ENCODE measurements at places on chromosomes 1 and 21.

- no peak for DNase-seq
Measured at GRCh38 chr1:14988636-14989035, 164.9 kb upstream of the TMEM51 start.

DNA sequence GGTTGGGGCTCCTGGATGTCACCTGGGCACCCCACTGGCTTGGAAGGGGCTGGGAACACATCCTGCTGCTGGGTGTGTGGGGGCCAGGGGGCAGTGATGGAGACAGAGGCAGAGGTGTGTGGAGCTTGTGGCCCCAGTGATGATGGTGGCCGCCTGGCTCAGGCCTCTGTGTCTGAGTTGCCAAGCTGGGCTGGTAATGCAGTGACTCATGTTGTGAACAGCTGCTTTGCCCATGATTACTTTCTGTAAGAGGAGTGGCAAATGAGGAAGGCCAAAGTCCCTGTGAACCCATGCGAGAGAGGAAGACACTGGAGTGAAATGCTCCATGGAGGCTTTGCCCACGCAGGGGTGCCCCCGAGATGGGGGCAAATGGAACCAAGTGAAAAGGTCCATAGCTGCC lies 86.8 kb downstream of the KCNJ6 start:
- DNase-seq, result no peak

DNA sequence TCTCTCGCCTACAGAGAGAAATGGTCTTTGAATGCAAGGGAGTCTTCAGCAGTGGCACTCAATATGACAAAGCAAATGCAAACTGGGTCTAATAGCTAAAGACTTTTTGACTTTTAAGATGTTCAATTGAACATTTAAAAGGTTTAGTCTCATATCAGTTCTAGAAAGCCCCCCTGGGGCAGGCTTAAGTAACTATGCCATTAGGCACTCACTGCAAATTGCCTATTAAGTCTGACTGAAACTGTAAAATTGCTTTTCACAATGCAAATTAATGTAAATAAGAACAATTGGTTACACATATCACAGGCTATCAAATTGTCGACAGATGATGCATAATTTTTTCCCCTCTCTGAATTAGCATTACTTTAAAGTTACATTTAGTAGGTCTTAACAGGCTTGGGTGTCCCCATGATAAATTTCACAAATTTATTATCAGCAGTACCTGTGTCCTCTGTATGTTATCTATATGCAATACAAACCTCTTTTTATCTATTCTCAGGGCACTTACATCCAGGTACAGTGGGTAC lies 329.1 kb downstream of the LRRIQ3 start:
- no peak for DNase-seq

DNA sequence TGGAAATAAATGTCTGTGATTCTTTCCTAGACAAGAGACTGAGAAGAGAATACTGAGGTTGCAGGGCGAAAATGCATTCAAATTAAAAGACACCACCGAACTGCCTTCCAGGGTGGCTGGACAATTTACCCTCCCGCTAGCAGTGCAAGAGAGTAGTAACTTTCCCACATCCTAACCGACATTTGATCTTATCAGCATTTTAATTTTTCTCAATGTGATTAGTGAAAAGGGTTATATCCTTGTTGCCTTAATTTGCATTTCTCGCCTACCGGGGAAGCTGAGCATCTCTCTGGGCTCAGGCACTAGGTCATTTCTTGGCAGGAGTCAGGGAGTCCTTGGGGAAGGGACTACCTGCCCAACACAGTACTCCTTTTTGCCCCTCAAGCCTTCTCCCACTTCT lies 2.8 kb downstream of the TNFRSF8 start:
- DNase-seq, result no peak

DNA sequence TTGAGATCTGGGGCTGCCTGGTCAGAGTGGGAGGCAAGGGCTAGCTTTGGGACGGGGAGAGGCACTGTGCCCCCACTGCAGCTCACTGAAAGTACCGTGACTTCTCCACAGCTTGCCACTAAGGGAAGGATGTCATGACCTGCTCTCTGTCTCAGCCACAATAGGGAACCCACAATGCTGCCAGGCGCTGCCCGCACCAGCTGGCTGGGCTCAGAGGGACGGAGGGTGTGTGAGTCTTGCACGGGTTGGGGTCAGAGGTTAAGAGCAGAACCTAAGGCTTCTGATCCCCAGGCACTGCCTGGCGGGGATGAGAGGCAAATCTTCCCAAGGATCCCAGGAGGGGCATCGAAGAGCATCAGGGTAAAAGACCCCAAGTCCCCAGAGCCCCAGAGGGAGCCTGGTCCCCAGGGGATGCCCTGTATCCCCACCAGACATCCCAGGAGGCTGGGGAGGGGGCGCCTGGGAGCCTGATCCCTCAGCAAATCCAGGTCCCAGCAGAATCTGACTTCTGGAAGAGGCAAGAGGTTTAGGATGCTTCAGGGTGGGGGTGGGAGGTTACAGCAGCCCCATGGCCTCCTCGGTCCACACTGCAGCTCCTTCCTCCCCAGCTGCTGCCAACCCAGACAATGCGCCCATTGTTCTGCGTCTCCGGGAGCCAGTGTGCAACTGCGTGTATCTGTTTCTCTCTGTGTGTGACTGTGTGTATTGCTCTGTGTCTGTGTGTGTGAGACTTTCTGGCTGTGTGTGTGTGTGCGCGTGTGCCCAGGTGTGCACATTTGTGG lies 2.0 kb upstream of the MARCKSL1 start:
- no peak for DNase-seq

DNA sequence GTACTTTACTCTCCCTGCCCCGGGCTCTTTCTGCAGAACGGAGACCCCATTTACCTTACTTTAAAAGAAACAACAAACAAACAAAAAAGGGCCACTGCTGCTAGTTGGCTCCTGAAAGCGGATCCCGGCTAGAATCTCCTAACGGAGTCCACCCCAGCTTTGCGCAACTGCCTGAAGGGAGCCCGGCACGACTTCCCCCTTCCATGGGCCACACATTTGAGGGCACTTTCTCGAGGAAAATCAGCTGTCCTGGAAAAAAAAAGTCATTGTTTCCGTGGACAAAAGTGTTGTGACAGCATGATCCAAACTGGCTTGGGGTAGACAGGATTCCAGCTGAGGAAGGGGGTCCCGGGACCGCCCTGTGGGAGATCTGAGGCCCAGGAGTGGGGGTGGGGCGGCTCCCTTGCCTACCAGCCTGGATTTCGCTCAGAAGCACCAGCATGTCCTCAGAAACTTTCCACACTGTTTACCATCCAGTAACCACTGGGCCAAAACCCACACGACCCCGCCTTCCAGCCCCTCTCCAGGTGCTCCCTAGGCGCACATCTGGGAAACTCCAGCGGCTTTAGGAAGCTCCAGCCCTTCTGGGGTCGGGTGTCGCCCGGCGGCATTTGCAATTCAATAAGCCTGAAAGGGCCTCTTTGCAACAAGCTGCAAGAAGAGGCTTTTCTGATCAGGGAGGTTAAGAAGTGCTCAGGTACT lies 4.8 kb downstream of the RIPK4 start:
- DNase-seq, result no peak

GRCh38 chr1:203127666-203128430 lies at the start of gene ADORA1:
Gene ADORA1 (plus strand): TSS chr1:203127726. CDS start chr1:203128842, 1,116 bp downstream.
- no peak for DNase-seq

- DNase-seq, result no peak
Measured at GRCh38 chr1:45488666-45489377, 2.1 kb downstream of the TESK2 start.

DNA sequence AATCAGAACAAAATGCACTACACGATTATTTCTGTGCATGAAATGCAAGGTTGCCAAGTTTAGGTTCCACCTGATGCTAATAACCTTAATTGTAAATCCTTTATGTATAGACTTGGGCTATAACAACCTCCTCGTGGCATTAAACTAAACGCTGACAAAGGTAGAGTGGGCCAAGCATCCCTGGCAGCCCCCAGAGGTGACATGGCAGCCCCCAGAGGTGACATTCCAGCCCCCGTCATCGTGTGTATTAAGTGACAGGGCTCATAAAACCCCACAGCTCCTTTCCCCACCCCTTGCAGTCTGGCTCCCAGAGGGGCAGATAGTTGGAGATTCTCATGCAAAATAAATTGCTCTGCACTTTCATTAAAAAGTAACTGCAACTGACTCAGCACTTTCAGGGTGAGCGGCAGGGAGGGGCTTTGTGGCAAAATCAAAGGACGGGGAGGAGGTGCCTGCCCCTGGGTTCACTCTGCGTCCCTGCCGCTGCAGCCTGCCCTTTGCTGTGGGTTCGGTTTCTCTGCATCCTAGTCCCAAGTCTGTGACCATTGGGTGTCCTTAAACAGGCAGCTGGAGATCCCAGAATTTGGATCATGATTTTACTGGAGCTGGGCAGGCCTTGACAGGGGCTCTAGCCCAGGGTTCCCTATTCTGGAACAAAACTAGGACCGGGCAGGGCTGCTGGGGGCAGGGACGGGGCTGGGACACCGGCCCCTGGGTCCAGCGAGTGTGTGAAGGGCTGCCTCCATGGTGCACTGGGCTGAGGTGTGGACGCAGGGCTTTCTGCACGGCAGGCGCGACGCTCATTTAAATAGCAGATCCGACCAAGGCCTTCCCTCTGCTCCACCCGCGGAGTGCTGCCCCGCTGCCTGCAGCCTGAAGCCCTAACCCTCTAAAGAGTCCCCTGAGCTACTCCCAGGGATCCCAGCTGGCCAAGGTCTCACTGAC lies 234.9 kb upstream of the VAMP3 start:
- no peak for DNase-seq

DNA sequence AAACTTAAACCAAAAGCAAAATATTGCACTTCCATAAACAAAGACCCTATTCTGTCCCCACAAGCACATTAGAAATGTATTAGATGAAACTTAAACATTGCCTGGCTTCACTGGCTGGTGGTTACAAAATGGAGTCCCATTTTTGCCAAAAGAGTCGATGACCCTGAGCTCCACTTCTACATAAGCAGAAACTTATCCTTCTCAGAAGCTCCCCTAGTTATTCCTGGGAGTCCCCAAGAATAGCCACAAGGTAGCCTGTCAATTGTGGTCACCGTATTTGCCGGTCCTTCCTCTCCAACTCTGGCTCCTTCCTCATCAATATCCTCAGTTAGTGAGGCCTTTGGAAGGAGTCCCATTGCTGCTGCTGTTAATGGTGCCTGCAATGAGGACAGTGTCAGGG lies 37.3 kb downstream of the CDCP2 start:
- DNase-seq, result no peak

GRCh38 chr1:42758641-42759040 lies 8.2 kb downstream of the P3H1 start:
- no peak for DNase-seq

DNA sequence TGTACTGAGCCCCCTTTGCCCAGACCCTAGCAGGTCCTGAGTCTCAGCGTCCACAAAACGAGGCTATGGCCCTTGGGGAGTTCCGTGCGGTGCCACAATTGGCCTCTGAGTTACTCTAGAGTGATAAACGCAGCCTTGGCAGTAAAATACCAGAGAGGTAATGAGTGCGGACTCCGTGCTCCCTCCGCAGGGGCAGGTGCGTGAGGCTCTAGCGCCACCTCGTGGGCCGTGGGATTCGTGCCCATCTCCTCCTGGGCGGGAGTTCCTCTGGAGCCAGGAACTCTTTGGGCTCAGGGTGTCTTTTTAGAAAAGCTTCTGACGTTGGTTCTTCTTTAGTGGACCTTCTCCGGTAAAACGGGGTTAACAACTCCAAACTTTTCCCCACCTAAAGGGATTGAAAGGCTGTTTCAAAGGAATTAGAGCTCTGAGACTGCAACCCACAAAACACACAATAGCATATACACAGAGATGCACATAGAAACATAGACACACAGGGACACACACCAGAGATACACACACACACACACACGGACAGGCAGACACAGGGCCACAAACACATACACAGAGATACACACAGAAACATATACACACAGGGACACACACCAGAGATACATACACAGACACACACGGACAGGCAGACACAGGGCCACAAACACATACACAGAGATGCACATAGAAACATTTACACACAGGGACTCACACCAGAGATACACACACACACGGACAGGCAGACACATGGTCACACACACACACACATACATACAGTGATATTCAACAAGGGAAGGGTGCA lies 99.4 kb downstream of the KCNJ15 start:
- peak; percentile 30 for DNase-seq

DNA sequence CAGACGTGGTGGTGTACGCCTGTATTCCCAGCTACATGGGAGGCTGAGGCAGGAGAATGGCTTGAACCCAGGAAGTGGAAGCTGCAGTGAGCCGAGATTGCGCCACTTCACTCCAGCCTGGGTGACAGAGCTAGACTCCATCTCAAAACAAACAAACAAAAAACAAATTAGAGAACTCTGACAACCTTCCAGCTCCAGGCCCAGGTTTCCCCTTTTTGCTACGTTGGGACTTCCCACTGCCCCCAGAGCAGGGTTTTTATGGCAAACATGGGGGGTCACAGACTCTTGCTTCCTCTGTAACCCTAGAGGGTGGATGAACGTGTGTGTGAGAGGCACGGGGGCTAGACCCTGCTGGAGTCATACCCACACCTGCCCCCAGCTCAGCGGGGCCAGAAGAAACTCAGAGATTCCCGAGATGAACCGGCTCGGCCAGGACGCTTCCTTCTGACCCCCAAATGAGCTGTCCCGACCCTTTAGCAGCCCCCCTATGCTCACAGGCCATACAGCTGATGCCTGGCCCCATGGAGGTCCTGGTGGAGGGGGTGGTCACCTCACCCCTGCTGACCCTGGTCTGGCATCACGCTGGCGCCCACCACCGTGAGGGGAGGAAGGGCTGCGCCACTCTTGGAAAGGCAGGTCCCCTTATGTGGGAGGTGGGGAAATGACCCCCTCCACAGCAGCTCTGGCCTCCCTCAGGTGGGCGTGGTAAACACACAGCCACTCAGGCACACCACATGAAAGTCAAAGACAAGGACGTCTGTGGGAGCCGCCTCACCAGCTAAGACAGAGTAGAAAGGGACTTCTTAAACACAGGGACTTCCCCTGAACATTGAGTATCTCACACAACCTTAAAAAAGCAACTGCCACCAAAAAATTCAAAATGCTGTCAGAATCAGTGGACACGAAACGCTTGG lies 7.1 kb downstream of the GPR157 start:
- no peak for DNase-seq

GRCh38 chr1:14804626-14805025 lies 206.1 kb downstream of the KAZN start:
- DNase-seq, result no peak

GRCh38 chr1:234656944-234657654 lies 47.1 kb upstream of the IRF2BP2 start:
- DNase-seq, result no peak

DNA sequence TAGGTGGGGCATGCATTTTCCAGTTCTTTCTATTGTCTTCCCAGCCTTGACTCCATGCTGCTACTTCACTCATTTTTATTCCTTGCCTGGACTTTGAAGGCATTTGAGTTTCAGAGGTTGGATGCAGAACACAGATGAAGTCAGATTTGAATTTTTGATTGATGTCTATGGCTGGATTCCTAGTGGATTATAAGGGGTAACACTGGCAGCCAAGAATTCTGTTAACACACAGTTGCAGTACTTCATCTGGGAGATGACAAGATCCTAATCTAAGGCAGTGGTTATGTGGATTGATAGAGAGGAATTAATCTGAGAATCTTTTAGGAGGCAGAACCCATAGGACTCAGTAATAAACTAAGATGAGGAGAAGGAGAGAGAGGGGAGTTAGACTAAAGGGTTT lies 439.0 kb upstream of the USP24 start:
- no peak for DNase-seq

- DNase-seq, result no peak
Measured at GRCh38 chr1:21034725-21035628, 141.7 kb downstream of the EIF4G3 start.

DNA sequence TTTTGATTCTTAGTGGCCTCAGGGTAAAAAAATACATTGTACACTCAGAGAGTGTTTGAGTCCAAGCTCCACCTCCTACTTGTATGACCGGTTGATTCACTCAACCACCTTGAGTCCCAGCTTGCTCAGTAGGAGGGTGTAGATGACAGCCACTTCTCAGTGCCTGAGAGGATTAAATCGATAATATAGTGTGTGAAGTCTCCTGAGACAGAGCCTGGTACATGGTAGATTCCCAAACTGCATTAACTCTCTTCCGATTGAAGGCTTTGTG lies 38.4 kb downstream of the NCMAP start:
- DNase-seq, result no peak
